ENCODE measurements at places on chromosomes 2 and 18. TPM values are rescaled to one million over a fixed set of nuclear protein-coding genes. Genes with fewer than 3 reads are reported as not detected.

CKAP2L gene
- 6.0 TPM for total RNA-seq

PKP4 gene
- 56.4 TPM for total RNA-seq

- no peak for DNase-seq
Measured at GRCh38 chr18:23141104-23141999, 6.1 kb downstream of the CABLES1 start.

ATP6V1C2 gene
- 56.8 TPM for total RNA-seq

B4GALT6 gene
- total RNA-seq = 4.4 TPM

DNA sequence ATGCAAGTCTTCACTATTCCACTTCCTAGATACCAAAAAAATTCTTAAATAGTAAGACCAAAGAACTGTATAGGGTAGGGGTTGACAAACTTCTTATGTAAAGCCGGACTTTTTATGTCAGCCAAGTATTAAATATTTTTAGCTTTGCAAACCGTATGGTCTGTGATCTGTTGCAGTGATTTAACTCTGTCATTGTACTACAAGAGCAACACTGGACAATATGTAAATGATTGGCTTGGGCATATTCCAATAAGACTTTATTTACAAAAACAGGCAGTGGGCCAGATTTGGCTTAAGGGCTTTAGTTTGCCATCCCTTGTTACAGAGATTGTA is 48.0 kb downstream of the MGAT5 start:
- no peak for DNase-seq

DNA sequence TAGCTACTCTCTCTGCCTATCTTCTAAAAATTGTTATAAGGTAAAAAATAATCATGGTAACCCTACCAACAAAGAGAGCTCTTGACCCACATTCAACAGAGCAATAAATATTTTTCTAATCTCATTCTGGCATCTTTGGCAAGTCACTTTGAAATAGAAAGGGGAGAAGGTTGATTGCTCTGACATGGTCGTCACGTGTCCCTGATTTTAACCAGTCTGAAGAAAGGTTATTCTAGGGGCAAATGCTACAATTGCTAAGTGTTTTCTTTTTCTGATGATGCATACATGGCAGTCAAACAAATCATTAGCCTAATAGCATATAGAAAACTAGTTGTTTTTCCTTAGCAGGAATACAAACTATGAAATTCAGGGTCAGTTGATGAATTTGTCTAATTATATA is 153.3 kb upstream of the MAP3K20 start:
- DNase-seq = no peak

Data from skin of body (tissue), 3 donors.